Progenitor cell of endocrine pancreas (in vitro differentiated cells): ENCODE measurements at places on chromosomes 3 and 15.

DNA sequence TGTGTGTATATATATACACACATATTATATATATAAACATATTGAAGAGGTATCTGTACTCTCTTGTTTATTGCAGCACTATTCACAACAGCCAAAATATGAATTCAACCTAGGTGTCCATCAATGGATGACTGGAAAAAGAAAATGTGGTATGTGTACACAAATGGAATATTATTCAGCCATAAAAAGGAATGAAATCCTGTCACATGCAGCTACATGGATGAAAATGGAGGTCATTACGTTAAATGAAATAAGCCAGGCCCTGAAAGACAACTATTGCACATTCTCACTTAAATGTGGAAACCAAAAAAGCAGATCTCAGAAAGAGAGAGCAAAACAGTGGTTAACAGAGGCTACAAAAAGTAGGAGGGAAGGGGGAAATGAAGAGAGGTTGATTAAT is 49.5 kb downstream of the CEP70 start:
- DNase-seq, result no peak

DNA sequence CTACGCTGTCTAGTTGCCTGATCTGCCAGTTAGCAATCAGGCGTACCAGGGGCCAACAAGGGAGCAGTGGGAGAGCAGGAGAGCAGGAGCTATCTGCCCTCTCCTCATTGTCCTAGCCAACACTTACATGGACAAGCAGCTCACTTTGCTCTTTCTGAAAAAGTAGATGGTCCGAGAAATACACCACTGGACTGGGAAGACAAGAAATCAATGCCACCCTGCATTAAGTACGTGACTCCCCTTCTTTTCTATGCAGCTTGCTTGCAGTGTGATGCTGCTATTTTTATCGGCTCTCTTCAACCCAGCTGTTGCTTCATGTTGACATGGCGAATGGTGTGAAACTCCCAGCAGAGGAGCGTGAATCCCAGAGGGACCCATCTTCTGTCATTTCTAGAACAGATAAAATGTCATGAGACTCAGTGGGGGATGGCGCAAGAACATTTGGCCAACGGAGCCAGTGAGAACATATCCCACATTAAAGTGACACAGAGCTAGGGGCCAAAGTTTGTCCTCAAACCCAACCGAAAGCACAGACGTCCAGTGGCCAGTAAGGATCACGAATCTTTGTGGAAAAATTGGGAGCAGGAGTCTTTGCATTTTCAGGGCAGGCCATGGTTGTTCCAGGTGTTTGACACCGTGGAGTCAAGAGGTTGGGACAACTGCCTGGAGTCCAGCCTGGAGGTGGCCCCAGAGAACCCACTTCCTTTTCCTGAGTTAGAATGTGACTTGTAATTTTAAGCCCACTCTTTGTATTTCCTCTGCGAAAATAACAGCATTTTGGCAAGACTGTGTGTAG is 53.7 kb upstream of the MEF2A start:
- no peak for DNase-seq

- no peak for DNase-seq
Measured at GRCh38 chr3:11085093-11085840, 69.0 kb upstream of the HRH1 start.

- no peak for DNase-seq
Measured at GRCh38 chr3:125123451-125124305, 67.9 kb upstream of the HEG1 start.

GRCh38 chr3:94162700-94163099 is 99.8 kb downstream of the NSUN3 start:
- no peak for DNase-seq

GRCh38 chr3:150194957-150195356 is 213.1 kb upstream of the TSC22D2 start:
- DNase-seq, result no peak

DNA sequence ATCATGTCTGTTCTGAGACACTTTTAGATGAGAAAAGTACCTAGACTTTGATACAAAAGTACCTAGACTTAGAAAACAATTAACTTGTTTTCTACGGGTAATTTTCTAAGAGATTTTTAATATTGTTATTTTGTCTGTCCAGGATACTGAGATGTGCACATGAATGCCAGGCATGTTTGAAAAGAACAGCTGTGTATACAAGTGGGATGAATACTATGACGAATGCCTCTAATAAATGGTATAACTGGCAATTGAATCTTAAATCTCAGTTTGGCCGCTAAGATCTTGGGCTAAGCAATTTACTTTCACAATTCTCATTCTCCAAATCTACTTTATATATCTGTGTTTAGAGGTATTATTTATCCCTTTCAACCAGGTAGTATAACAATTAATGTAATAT is 207.4 kb downstream of the CBLB start:
- DNase-seq, result no peak

DNA sequence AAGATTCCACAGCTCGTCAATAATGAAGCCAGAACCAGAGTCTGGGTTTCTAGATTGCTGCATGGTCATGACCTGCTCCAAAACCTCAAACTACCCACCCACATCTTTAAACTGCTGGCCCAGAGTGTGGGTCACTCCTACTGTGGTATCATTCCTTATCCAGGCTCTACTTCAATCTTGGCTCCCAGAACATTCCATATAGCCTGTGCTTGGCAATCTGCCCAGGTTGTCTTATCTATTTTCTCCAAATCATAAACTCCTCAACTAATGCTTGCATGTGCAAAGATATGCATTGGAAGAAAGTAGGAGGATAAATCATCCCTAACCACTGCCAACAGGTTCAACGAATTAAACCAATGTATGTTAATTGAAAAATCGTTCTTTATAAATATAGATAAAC is 169.7 kb downstream of the ANXA2 start:
- no peak for DNase-seq

- peak; percentile 25 for DNase-seq
Measured at GRCh38 chr3:54121414-54122323, 683 bp upstream of the CACNA2D3 start.

DNA sequence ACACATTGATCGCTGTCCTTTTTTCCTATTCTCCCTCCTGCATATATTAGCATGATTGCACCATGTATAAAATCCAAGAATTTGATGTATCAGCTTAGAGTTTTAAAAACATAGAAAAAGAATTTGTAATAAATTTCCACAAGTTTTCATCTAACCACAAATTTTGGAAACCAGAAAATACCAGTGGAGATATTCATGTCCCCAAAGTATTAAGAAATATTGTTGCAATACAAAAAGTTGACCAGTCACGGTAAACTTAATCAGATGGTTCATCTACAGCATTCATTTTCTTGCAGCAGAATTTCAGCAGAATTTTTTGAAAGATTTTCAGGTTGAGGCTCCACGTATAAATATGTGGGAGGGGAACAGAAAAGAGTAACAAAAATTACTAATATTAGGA is 500.9 kb upstream of the MDFIC2 start:
- no peak for DNase-seq

GRCh38 chr3:30227571-30228301 is 378.7 kb upstream of the TGFBR2 start:
- no peak for DNase-seq

- DNase-seq, result no peak
Measured at GRCh38 chr3:15726043-15726442, 71.7 kb downstream of the ANKRD28 start.

- DNase-seq, result no peak
Measured at GRCh38 chr15:92845126-92845508, 55.0 kb upstream of the CHD2 start.

- DNase-seq, result no peak
Measured at GRCh38 chr3:10725067-10725466, 91.0 kb upstream of the SLC6A11 start.

- DNase-seq, result no peak
Measured at GRCh38 chr3:42080453-42080872, 10.7 kb upstream of the TRAK1 start.

GRCh38 chr3:143525408-143525807 is 322.9 kb downstream of the SLC9A9 start:
- DNase-seq, result no peak

- DNase-seq, result no peak
Measured at GRCh38 chr15:75161106-75161916, 40.4 kb upstream of the C15orf39 start.

DNA sequence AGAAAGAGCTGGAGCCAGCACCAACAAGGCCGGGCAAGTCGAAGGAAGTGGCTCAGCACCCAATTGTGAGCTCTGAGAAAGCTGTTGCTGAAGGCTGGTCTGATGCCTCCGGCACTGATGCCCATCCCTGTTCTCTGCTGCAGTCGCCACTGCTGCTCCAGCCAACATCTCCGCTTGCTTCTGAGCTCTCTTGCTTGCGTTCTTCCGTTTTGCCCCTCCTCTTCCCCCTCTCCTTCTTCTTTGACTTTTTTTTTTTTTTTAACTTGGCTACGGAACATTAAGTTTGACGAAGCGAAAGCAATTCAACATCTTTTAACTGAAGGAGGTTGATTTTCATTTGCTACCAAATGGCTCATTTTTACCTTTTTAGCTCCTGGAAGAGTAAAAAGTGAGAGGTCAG is 442.9 kb downstream of the MCTP2 start:
- DNase-seq, result no peak

GRCh38 chr3:169150920-169151319 is 512.6 kb downstream of the MECOM start:
- no peak for DNase-seq

DNA sequence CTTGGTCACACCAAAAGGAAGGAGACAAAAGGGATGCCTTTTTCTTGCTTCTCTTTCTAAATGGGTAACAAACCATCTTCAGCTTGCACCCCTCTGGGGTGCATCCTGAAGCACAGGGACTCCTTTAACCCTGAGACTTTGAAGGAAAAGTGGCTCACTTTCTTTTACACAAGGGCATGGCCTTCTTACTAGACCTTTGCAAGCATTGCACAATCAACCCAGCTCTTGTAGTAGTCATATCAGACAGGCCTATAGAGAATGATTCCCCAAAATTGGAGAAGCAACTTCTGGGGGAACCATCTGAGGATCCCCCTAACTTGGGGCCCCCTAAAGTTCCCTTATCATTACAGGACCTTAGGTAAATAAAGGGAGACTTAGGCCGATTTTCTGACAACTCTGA is 56.1 kb upstream of the GK5 start:
- DNase-seq, result no peak

DNA sequence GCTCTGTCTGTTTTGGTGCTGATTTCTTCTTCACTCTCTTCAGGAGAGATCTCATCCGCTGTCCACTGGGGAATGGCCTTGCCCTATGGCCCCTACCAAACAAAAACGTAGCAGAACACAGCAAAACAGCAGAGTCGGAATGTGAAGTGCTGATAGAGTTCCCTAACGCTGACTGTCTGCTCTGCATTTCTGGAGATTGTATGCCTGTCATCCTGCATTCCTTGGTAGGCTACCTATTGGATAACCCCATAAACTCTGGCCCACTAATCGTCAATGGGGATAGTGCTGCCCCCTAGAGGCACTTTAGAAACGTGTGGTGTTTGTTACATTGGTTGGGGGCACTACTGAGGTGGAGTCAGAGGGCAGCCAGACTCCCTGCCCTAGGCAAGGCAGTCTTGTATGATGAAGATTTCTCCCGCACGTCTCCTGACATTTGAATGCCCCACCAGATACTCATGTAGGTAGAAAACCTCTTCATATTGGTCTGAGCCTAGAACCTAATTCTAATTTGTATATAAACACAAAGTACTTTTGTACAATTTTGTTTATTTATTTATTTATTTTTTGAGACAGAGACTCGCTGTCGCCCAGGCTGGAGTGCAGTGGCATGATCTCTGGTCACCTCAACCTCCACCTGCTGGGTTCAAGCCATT is 15.6 kb upstream of the MAGEF1 start:
- peak; percentile 34 for DNase-seq

DNA sequence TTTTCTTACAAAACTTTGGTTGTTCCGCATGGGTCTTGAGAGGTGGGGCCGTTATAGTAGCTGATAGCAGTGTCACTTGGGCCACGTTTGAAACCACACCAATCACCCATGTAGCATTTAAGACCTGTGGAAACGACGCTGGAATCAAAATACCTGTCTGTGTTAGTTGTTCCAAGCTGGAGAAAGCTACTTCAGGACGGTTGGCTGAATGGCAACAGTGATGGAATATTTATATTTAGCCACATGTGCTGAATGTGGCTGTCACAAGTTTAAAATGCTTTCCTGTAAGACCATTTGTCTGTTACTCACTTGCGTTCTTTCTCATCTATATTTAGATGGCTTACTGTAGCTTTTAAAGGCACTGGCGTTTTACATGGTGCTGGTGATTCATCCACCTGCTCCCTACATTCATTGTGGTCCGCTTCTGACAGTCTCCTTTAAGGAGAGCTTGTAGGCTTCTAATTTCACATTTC is 1.4 kb downstream of the DNAJA4 start:
- no peak for DNase-seq

GRCh38 chr15:23758891-23759290 is 71.8 kb upstream of the NDN start:
- DNase-seq, result no peak

- peak; percentile 88 for DNase-seq
Measured at GRCh38 chr3:8501371-8502131, at the start of gene LMCD1. LMCD1 (plus strand) TSS chr3:8501823; CDS start chr3:8501939, 116 bp downstream.

- DNase-seq, result no peak
Measured at GRCh38 chr15:98794748-98795147, 146.4 kb downstream of the IGF1R start.

DNA sequence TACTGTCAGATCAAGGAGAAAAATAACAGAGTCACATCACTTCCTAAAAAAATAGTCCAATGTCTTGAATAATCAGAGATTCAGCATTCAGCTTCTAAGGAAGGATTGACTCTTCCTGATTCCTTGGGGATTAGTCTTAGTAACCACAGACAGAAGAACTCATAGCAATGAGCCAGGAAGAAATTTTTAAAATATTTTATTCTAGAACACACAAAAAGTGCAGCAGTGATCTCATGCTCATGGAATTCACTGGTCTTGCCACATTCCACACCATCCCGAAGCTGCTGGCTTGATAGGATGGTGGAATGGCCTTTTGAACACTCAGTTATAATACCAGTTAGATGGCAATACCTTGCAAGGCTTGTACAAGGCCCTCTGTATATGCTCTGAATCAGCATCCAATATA is 43.0 kb upstream of the ABI3BP start:
- DNase-seq, result no peak

- no peak for DNase-seq
Measured at GRCh38 chr15:95097361-95097760, 866.0 kb downstream of the MCTP2 start.

DNA sequence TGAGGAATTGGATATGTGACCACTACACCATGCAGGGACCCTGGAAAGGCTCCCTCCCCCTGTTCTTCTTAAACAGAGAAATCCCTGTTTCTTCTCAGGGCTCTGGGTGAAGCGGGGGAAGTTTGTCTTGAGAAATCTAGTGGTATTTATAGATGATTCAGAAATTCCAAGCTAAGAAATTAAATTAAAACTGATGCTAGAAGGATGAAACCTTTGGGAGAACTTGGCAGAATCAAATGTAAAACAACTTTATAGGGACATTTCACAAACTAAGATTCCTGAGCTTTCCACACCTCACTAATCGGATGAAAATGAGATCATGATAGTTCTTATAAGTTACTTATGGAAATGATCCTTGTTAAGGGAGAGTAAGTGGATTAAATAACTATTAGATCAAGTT is 54.2 kb downstream of the FBXL2 start:
- no peak for DNase-seq
